ENCODE measurements at places on chromosomes 2 and 18.

- no peak for DNase-seq
Observed at GRCh38 chr18:77091366-77091765, 41.2 kb downstream of the MBP start.

DNA sequence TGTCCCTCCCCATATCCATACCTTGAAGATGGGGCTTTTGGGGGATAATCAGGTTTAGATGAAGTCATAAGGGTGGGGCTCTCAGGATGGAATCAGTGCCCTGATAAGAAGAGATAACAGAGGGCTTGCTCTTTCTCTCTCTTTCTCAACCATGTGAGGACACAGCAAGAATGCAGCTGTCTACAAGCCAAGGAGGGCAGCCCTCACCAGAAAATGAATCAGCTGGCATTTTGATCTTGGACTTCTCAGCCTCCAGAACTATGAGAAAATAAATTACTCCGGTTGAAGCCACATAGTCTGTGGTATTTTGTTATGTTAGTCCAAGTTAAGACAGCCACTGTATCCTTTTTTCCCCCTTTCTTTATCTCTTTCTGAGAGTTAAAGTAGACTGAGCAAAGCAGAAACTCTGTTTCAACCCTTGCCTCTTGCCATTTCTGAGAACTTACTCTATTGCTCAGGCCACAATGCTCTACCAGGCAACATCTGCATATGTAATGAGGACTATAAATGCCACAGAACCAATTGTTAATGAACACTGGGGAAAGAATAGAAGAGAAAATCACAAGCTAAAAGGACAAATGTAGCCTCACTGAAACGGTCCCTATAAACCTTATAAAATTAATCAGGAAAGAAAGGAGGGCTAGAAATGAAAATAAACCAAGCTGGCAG is 56.9 kb downstream of the SRBD1 start:
- no peak for DNase-seq

DNA sequence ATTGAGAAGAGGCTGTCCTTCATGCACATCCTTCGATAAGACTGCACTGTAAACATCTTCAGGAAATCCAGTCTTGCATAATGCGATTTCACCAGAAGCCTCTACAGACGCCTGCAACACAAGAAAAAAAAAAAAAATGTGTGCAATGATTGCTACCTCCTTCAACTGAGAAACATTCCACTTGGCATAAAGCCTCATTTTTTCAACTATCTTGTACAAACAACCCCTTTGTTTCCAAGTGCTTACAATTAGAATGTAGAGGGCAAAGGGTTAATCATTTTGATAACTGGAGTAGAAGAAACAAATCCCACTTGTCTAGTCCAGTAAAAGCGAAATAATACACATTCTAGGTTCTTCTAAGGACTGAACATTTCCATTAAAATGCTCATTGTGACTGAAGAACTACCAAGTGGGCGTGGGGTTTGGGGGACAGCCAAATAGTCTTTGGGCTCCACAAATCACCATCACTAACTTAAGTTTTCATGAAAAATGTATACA is 29.2 kb downstream of the CDH2 start:
- no peak for DNase-seq

GRCh38 chr18:23723121-23723520 is 33.9 kb downstream of the LAMA3 start:
- no peak for DNase-seq

DNA sequence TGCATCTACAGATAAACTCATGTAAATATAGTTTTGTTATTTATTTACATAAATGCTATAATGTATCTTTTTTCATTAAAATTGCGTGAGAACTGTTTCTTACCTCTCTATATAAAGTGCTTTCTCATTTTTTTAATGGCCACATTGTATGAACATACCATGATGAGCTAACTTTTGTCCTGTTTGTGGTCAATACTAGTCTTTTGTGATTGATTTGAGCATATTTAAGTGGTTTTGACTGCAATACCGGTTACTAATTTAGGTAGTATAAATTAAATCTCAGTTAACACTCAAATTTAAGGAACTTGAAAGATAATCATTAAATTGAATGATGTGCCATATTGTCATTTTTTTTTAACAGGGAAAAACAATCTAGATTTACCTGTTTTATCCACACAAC is 108.2 kb downstream of the HAUS1 start:
- DNase-seq = no peak

DNA sequence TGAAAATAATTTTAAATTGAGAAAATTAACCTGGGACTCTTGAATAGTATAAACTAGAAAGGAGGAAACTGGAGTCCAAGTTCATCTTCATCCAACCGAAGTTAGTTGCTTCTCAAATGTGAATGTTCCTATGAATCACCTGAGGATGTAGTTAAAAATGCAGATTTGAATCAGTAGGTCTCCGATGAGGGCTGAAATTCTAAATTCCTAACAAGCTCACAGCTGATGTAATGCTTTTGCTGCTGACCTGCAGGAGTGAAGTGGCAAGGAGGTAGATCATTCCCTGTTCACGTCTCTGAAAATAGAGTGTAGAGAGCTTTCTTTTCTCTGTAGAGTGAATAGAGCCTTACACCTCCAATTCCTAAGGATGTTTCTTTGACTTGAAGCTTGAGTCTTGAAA is 685.5 kb downstream of the CPS1 start:
- no peak for DNase-seq

DNA sequence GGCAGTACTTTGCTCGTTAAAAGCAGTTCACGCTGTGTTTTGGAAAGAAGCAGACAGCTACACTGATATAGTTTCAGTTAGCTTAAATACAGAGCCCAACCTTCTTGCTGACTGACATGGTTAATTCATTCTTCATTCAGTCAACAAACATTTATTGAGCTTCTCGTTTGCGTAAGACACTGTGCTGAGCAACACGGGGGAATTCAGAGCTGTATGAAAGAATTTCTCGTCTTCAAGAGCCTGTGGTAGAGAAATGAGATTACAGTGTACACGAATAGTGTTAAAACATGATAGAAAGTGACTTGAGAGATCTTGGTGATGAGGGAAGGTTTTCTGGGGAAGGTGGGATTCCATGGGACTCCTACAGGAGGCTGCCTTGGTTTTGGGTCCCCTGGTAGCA is 44.7 kb downstream of the ADAM23 start:
- no peak for DNase-seq

- DNase-seq = no peak
Observed at GRCh38 chr2:240965296-240965904, 33.0 kb upstream of the SNED1 start.

DNA sequence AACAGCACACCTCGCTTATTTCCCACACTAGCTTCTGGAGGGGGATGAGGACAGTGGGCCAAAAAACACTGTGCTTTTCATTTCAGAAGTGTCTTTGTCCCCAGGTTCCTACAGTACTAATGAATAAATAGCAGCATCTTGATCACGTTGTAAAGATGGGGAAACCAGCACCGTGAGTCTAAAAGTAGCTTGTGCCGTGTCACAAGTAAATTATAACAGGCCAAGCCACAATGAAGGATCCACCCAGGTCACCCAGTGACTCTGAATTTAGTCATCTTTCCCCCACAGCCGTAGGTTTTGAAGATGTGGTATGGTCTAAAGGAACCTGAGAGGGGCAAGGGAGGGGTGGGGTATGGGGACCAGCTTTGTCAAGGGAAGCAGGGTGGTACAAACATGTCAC is 8.8 kb downstream of the FZD7 start:
- no peak for DNase-seq

DNA sequence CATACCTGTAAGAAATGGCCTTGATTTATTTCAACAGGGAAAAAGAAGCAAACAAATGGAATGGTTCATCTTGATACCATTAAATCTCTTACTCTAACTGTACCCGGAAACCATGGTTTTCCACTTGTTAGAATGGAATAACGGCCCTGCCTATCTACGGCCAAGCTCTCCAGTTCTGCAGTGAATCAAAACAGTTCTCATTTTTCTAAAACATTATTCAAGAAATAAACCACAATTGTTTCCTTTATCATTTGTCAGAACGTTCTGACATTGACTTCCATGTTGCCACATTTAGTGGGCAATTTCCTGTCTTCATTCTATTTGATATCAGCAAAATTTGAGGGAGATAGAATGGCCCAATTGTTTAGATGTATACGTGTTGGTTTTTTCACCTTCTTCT is 118.8 kb upstream of the CDH19 start:
- DNase-seq = no peak

DNA sequence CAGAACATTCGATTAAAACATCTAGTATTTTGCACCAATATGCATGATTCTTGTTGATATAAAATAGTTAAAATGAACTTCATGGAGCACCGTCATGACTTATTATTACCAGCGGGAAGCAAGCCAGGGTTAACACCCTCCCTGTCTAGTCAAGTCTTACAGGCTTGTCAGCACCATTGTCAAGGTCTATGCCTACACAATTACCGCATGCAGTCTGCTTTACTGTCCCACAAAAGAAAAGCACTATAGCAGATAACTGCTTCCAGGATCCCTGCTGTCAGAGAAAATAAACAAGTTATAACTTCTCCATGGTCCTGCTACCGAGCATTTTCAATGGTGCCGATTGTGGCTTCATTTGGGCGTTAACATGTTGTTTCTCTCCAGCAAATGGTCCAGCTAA is 968.0 kb upstream of the FAM98A start:
- no peak for DNase-seq

- no peak for DNase-seq
Observed at GRCh38 chr2:202105025-202105424, 32.0 kb downstream of the KIAA2012 start.

DNA sequence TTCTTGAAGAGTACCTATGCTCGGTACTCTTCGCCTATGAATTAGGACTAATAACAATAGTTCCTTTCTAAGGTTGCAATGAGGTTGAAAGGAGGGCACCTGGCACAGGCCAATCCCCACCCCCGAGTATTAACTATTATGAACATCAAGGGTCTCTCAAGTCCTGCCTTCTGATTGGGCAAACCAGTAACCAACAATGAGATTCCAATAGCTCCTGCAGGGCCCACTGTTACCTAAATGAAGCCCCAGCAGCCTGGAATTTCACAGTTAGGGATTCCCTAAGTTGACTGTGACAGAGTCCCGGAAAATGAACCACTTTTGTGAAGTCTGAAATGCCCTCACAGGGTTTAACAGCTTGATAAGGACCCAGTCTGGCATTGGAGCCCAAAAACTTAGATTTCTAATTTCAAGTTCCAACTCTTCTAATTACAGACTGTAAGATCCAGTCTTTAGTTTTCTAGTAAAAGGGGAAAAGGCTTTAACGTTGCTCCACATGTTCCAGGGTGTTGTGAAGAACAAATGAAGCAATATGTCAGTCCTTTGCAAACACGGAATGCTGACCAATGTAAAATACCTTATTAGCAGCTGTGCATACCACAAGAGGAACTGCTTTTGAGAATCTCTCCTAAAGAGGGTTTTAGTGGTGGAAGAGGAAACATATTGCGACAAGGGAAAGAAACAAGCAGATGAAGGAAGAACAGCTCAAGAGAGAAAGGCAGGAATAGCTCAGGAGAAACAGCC is 277.7 kb upstream of the MAP2 start:
- no peak for DNase-seq

DNA sequence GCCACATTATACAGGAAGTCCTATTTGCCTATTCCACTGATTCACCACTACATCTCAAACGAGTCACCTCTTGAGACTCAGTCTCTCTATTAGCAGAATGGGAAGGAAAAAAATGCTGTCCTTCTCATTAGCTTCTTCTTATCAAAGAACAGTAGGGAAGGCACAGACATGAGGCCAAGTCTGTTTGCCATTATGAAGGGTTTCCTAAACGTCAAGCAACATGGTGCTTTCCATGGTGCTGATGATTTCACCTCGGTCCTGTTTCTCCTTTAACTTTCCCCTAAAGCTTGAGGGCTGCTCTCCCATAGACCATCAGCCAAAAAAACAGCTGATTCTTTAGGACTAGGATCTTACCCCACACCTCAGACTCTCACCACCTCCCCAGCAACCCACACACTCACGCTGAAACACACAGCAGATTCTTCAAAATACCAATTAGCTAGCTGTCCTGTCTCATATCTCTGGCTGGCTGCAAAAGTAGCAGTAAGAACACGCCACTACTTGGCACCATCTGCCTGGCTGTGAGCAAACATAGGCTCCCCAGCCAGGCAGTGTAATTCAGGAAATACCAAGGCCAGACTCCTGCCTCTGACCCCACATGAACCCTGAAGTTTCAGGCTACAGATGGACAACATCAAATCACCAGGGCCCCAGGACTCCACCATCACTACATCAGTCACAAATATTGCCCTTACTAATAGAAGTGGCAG is 30.5 kb downstream of the GALNT14 start:
- DNase-seq = no peak

- no peak for DNase-seq
Observed at GRCh38 chr2:142131010-142131669, at the start of gene LRP1B. Gene LRP1B (minus strand): TSS chr2:142131016. CDS start chr2:142130729, 287 bp downstream.

GRCh38 chr18:48544661-48545415 is 6.0 kb downstream of the CTIF start:
- DNase-seq = no peak

DNA sequence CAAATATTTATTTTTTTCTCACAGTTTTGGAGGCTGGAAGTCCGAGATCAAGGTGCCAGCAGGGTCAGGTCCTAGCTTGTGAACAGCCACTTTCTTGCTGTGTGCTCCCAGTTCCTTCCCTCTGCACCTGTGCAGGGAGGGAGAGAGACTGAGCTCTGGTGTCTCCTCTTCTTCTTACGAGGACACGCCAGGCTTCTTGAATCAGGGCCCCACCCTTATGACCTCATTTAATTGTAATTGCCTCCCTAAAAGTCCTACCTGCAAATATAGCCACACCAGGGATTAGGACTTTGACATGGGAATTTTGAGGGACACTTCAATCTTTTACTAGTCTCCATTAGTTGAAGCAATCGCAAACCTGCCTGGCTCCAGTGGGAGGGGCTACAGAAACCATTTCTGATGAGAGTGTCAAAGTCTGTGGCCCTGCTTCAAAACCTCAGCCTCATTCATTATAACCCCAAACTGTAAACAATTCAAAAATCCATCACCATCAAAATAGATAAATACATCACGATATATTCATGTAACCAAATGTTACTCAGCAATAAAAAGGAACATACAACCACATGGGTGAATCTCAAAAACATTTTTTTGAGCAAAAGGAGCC is 18.2 kb upstream of the SEH1L start:
- DNase-seq = no peak

GRCh38 chr2:62199392-62200125 is 3.6 kb downstream of the B3GNT2 start:
- no peak for DNase-seq

DNA sequence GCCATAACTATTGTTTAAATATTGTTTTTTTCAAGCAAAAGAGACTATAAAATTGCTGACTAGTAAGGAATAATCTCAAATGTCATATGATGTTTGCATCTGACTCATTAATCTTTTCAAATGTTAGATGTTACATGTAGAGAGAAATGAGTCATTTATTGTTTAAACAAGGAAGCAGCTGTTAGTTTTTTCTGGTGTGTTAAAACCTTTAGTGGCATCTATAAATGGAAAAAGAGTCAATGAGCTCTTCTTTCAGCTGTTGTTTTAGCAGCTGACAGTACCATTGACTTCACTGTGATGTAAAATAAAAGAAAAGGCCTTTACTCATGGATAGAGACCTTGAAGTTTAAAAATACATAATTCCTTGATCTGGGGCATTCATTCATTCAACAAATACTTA is 1.8 kb upstream of the KLHL41 start:
- no peak for DNase-seq

Data from prostate gland (tissue), 2 donors.